ENCODE measurements at places on chromosomes 7 and 10.

DNA sequence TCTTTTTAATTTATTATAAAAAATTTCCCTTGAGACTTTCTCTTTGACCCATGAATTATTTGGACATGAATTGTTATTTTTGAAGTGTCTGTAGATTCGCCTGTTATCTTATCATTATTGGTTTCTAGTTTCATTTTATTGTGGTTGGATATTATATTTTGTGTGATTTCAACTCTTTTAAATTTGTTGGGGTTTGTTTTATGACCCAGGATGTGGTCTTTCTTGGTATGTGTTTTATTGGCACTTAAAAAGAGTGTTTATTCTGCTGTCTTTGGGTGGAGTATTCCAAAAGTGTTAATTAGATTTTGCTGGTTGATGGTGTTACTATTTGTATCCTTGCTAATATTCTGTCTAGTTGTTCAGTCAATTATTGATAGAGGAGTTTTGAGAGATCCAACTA lies 50.5 kb upstream of the GPR141 start:
- DNase-seq = no peak

DNA sequence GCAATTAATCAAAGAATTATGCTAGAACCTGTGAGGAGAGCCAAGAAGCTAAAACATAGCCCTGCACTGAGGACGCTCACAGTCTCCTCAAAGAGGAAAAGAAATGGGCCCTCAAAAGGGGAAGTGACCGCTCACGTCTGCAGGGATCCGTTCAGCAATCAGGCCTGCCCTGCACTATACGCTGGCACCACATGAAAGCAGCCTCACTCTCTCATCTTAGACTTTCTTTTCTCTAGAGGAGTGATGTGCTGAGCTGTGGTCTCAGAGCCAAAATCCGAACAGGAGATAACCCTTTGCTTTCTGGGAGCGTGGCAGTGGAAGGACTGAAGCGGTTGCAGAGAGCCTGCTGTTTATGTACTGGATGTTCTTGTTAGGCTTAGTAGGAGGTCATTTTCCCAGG lies 6.3 kb upstream of the IL2RA start:
- DNase-seq = no peak

GRCh38 chr7:99928994-99929729 lies at the start of gene GJC3:
Gene GJC3, minus strand, starts transcription at chr7:99929620. Its CDS starts 0 bp downstream, at chr7:99929620.
- no peak for DNase-seq

DNA sequence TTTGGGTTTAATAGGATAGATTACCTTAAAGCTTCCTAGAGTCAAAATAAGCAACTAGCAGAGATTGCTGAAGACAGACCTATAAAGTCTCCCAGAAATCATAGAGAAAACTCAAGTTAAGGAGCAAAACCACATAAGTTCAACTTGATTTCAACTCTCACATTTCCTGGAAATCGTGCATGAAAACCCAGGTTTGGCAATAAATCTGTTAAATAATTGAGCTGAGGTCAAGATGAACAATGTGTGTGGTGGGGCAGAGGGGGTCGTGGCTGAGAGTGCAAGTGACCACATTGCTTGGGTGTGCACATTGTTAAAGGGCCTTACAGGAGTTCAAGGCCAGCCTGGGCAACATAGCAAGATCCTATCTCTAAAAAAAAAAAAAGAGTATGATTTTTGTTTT lies 636.5 kb downstream of the GALNT17 start:
- DNase-seq = no peak

- DNase-seq = no peak
Observed at GRCh38 chr7:44712012-44712411, 36.6 kb upstream of the ZMIZ2 start.

- no peak for DNase-seq
Observed at GRCh38 chr10:44008270-44008916, 359.7 kb upstream of the ZNF32 start.

DNA sequence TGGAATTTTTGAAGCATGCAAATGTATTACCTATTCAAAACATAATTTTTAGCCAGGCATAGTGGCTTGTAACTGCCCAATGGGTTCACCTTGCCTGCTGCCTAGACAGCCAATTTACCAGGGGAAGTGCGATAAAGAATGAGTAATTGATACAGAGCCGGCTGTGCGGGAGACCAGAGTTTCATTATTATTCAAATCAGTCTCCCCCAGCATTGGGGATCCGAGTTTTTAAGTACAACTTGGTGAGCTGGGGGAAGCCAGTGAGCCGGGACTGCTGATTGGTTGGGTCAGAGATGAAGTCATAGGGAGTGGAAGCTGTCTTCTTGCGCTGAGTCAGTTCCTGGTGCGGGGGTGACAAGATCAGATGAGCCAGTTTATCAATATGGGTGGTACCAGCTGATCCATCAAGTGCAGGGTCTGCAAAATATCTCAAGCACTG lies 29.1 kb upstream of the NRBF2 start:
- DNase-seq = no peak

DNA sequence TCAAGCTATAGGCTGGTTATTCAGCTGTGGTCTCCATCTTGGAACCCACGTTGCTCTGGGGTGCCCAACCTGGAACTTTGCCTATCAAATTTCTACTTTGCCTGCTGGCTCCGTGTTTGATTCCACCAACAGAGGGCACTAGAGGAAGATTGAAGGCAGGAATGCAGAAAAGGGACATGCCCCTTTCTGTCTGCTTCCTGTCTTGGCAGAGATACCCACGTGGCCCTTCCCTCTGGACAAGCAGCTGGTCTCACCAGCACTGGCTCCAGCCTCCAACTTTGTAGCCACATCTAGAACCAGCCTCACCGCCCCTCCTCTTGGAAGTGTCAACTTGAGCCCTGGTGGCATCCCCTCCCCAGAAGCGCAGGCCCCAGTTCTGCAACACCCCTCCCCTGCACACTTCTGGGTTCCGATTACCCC lies 52.1 kb upstream of the ZNF438 start:
- DNase-seq = no peak

DNA sequence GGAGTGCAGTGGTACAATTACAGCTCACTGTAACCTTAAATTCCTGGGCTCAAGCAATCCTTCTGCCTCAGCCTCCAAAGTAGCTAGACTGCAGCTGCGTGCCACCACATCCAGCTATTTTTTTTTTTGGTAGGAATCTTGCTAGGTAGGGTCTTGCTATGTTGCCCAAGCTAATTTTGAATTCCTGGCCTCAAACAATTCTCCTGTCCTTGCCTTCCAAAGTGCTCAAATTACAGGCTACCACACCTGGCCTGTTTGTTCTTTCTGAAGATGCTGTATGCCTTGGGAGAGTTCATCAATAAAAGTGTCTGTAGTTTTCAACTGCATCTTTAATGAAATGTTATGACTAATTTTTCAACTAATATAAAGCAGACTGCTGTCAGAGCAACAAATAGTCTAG lies 452 bp downstream of the SAMD9 start:
- no peak for DNase-seq

DNA sequence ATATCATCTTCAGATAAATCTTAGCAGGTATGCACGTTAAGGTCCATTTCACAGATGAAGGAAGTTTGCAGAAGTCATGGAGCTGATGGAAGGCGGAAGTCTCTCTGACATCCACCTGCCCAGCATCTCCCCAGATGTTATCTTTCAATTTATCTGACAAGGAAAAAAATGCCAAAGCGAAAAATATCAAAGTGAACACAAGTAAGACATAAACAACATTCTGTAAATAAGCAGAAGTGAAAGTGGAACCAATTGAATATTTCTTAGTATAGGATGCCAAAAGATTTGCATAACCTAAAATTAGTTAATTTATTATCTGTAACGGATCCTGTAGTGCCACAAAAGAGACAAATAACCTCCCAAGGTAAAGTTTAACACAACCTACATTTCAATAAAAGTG lies 73.6 kb upstream of the NEBL start:
- DNase-seq = no peak

GRCh38 chr10:14532473-14533251 lies 201.9 kb upstream of the FRMD4A start:
- no peak for DNase-seq

- no peak for DNase-seq
Observed at GRCh38 chr7:150998341-150998740, 7.5 kb downstream of the NOS3 start.

GRCh38 chr10:116444527-116445142 lies 17.0 kb downstream of the PNLIPRP3 start:
- no peak for DNase-seq

- no peak for DNase-seq
Observed at GRCh38 chr10:114684822-114685209, 26.7 kb upstream of the ABLIM1 start.

DNA sequence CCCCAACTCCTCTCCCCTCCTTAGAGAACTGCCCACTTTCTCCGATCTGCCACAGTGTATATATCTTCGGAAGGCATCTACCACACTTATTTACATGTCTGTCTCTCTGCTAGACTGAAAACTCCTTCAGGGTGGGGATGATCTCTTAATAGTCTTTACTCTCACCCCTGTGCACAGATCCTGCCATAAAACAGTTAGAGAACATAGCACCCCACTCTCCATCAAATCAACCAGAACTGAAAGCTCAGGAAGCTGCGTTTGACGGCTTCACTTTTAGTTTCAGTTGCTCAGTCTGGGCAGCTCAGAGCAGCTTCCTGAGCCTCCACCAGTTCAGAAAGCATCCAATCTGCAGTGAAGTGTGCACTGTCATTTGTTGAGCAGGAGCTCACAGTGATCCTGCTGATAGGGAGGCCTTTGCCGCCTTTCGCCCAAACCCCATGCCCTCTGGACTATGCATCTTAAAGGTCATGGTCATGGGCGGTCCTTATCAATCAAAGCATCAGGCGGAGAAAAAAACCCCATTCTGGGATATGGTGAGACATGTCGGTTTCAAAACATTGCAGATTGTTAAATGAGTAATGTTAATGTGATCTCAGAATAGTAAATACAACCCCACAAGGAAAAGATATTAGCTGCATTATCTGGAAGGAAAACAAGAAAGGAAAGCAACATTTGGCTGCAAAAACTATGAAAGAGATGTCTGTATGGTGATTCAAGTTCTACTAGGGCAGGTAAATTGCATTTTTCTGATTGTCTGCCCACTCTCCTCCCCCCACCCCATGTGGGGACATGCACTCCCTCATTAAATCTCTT lies 167.1 kb upstream of the ADO start:
- DNase-seq = no peak

DNA sequence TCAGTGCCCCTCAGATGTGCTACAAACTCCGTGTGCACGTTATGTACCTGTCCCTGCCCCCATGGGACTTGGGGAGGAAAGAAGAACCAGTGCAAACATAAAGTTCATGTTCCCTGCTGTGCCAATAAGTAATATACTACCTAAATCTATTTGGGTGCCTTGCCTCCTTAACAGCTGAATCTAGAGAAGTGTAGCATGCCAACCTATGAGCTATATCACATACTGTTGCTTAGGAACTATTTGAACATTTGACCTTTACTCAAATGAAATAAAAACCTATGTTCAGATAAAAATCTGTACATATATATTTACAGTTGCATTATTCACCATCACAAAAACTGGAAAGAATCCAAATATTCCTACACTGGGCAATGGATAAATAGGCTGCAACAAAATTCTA lies 9.8 kb downstream of the POT1 start:
- DNase-seq = no peak

- no peak for DNase-seq
Observed at GRCh38 chr10:11208908-11209829, 191.5 kb downstream of the CELF2 start.

DNA sequence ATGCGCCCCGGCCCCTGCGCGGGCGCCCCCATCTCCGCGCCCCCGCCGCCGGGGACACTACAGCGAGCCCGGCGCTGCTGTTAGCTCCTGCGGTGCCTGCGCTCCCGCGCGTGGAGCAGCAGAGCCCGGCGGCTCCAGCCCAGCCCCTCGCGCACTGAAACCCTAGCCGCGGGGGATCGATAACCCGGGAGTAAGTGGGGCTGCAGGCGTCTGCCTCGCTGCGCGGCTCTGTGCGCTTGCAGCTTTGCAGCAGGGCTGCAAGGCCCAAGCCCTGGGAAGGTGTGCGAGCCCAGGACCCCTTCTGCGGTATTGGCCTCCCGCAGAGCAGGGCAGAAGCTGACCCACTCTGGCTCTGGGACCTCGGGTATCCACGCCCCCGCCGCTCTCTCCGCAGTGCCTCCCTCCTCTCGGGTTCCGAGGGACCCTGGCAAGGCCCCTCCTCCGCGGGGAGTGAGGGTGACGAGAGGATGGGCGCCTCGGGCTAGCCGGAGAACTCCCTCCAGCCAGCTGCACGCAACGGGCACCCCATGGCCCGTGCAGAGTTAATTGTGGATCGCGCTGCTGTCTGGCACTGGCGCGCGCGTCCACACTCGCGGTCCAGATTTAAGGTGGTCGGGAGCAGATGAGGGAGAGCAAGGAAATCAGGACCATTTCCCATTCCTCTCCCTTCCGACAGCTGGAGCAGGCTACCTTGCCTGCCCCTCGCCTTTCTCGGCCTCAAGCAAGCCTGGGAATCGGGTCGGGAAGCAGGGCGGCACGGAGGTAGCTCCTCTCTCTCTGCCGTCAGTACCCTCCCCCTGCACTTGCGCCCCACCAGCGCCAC lies 2.1 kb downstream of the SHH start:
- no peak for DNase-seq

- DNase-seq = no peak
Observed at GRCh38 chr7:46480619-46481018, 559.5 kb upstream of the IGFBP3 start.

GRCh38 chr10:5581670-5582566 lies 57.2 kb downstream of the CALML3 start:
- DNase-seq = no peak

DNA sequence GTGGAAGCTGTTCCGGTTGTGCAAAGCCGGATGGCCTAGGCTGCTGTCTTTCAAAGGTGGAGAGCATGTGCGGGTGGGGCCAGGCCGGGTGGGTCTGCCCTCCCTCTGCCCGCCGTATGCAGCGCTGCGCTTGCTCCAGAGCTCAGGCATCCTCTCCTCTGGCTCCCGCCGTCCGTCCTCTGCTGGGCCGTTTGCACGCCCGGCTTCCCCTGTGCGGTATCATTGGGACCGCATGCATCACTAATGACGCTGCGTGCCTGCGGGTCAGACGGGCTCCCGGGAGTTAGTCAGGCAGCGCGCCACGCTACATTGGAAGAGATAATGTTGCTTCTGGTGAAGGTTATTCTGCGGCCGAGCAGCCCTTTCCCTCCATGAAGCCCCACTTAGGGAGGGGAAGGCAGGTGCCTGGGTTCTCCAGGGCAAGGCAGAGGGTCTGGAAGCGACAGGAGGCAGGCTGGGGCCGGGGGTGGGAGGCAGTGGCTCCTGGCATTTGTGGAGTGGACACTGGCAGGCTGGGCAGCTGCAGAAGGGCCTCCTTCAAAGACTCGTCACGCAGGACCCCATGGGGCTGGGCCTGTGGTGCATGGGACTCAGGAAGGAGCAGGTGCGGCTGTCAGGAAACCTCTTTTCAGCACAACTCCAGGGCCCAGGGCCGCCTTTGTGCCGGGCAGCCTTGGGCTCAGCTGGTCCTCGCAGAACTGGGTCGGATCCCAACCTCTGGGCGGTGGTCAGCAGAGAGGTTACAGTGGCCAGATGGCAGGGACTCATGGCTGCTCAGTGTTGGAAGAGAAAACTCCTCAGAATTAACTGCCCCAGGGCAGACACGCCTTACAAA lies 318.5 kb downstream of the WDR37 start:
- DNase-seq = no peak

GRCh38 chr7:143882020-143882603 lies 19.9 kb downstream of the TCAF1 start:
- DNase-seq = no peak
